ENCODE measurements at places on chromosomes 6 and 20. TPM values are rescaled to one million over a fixed set of nuclear protein-coding genes. Genes with fewer than 3 reads are reported as not detected.

Gene ERGIC3
- total RNA-seq: 283 TPM

Gene HSPA1L
- total RNA-seq: 1.3 TPM

Gene SPATS1
- total RNA-seq: not detected

Gene ZSWIM1
- total RNA-seq: 11.3 TPM

Gene BPHL
- total RNA-seq: 30.0 TPM

Gene ME1
- total RNA-seq: 10.4 TPM

Gene POPDC3
- not detected for total RNA-seq

GRCh38 chr6:50333696-50334095 lies 284.0 kb upstream of the DEFB112 start:
- no peak for DNase-seq

- DNase-seq: no peak
Observed at GRCh38 chr20:24016607-24017457, 28.3 kb upstream of the GGTLC1 start.

GRCh38 chr20:13349235-13349604 lies 128.1 kb downstream of the ISM1 start:
- DNase-seq: no peak

- peak; percentile 19 for DNase-seq
Observed at GRCh38 chr6:153301602-153302001, 170.5 kb upstream of the RGS17 start.

DNA sequence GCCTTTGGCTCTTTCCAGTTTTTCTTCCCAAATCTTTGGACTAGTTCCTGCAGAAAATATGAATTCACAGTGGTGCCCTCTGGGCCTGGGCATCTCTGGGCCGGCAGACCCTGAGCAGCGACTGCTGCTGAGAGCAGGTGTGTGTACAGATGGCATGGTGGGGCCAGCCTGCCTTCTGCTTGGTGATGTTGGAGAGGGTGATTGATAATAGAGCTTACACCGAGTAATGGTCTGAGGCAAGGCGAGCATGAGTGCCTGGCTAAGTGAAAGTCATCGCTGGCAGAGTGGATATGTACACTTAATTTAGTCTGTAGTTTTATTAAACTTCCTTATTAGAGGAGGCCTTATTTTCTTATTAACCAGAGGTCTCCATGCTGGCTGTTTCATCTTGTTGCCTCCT lies 156.9 kb downstream of the CDKAL1 start:
- no peak for DNase-seq

- DNase-seq: no peak
Observed at GRCh38 chr20:51345601-51346101, 196.9 kb downstream of the NFATC2 start.

GRCh38 chr6:25789475-25789874 lies 34.9 kb downstream of the SLC17A4 start:
- DNase-seq: no peak

DNA sequence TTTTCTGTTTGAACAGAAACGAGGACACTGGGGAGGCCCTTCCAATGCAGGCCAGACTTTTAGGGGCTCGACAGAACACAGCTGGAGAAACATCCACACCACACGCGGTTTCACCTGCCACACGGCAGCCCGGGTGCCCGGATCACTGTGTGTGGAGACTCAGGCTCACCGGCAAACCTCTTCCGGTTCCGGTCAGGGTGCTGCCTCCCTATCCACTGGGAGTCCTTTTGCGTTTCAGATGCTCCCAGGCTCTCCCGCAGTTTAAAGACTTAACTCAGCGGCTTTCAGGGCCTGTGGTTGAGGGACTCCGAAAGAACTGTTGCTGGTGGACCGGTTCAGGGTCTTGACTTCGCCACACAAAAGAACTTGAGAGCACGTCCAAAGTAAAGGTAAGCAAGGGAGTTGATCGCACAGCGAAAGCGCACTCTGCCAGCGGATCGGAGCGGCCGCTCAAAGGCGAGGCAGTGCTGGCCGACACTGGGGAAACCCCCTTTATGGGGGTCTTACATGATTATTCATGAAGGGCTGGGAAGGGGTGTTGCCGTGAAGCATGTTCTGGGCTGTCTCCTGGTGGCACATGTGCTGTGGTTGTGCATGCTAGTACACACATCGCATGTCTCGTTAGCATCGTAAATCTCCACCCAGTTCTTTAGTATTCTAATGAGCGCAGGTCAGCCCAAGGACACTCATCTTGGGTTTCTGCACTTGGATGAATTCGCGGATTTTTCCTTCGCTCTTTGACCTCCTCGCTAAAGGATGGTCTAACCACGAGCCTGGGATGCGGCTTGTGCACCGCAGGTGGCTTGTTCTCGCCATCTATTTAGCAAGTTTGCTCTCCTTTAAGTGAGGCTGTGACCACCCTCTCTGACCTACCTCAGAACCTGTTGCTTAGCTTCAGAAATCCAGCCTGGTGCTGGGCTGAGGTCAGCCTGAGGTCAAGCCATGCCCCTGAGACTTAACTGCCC lies 180.3 kb downstream of the CDH26 start:
- peak; percentile 26 for DNase-seq

DNA sequence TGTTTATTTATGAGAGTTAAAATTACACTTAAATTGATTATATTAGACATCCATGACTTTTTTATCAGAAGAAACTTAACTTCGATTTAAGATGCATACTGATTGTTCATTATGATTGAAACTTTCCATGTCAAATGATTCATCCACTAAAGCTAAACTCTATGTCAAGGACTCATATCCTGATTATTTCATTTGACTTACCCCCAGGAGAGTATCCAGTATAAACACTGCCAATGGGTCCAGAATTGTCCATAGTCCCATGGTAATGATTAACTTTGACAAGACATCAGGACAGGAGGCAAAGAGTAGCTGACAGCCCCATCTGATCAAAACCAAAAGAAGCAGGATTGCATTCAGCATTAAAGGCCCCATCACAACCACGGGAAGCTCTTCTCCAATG lies 709.9 kb downstream of the TFAP2A start:
- no peak for DNase-seq

GRCh38 chr20:57908704-57909630 lies 199.2 kb upstream of the PMEPA1 start:
- DNase-seq: no peak

DNA sequence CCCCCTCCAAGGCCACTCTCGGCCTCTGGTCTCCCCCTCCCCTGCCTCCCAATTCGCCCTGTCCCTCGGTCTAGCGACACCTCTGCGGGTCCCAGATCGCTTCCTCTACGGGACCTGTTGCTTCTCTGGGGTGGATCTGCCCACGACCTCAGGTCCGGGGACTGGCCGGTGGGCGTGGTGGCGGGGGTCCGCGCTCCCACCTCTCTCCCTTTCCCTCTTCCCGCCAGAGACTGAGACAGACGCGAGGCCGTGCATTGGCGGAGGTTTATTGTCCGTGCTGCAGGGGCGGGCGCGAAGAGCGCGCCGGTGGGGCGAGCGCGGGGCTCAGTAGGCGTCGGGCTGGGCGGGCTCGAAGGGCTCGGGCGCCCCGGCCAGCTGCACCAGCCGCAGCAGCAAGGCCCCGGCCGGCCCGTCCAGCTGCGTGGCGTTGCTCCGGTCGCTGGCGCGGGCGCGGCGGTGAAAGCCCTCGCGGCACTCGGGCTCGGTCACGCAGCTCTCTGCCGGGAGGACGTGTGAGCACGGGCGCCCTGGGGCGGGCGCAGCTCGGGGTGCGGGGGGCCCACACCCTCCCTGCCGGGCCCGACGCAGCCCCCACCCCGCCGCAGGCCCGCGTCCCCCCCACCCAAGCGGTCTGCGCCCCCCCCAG lies 2.1 kb downstream of the AVP start:
- DNase-seq: no peak

DNA sequence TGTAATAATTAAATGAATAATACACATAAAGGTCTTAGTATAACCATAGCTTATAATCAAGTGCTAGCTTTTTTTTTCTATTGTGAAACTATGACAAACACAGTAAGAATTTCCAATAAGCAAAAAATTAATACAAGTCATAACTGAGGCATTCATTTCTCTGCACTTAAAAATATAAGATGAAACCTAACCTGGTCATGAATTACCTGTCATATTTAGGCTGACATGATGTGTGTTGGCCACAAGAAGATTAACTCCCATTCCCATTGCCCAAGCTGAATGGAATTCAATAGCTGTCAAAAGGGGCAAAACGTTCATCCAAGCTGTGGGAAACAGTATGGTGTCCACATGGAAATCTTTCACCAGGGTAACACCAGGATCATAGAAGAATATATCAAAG lies 5.4 kb downstream of the VNN2 start:
- DNase-seq: no peak

- no peak for DNase-seq
Observed at GRCh38 chr6:15447546-15448267, 201.8 kb downstream of the JARID2 start.

DNA sequence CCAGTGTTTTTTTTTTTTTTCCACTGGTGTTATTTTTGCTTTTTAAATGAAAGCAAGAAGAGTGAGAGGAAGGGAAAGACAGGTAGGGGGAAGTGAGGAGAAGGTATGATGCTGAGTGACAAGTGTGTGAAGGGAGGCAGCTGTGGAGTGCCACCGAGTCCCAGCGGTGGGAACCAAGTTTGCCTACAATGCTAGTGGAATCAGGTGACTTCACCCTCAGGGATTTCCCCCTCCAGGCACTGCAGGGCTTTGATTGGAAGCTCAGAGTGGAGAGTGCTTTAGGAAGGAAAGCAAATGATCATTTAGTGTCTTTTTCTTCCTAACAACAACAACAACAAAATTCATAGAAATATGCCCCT lies 120.5 kb upstream of the ENPP5 start:
- no peak for DNase-seq

- DNase-seq: no peak
Observed at GRCh38 chr20:50488236-50488806, 21.9 kb upstream of the PTPN1 start.

DNA sequence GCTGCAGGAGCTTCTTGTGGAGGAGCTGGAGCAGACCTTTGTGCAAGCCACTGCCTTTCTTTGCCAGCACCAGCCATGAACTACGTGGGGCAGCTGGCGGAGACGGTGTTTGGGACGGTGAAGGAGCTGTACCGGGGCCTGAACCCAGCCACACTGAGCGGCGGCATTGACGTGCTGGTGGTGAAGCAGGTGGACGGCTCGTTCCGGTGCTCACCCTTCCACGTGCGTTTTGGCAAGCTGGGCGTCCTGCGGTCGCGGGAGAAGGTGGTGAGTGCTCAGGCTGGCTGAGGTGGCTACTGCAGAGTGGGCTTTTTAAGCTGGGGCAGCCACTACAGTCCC lies 5.1 kb downstream of the LPIN3 start:
- DNase-seq: no peak

DNA sequence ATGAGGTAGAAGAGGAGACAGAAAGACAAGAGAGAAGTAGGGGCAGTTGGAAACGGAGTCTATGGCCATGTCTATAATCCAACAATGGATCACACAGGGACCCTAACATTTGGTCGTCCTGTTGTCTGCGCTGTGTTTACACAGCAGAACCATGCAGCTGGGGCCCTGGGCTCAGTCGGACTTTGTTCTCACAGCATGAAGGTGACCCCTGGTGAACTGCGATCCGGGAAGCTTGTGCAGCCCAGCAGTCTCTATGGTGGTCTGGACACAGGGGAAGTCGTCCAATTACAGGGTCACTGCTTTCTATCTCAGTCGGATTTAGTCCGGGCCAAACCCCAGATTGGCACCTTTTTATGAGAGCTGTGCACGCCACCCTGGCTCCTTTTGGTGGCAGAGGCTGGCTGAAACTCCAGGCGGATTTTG lies 153.6 kb downstream of the FOXA2 start:
- no peak for DNase-seq

- DNase-seq: no peak
Observed at GRCh38 chr6:22580337-22580736, 11.0 kb downstream of the HDGFL1 start.

DNA sequence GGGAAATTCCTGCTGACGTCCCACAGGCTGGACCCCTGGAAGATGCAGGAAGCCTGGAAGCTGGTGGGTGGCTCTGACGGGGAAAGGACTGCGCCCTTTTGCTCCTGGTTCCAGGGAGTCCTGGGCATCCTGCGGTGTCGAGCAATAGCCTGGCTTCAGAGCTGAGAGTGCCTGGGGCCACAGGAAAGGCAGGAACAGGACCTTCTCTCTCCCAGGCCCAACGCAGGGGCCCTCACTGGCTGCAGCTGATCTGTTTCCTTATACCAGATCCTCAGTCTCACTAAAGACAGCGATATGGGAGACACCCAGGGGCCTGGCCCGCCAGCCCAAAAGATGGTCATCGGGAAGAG lies 1.4 kb downstream of the B3GALT4 start:
- DNase-seq: no peak

GRCh38 chr20:45819466-45819865 lies 7.0 kb downstream of the UBE2C start:
- DNase-seq: no peak

- no peak for DNase-seq
Observed at GRCh38 chr6:108254433-108255410, 6.1 kb downstream of the SNX3 start.

- no peak for DNase-seq
Observed at GRCh38 chr6:7126754-7127153, 19.0 kb downstream of the RREB1 start.

- peak; percentile 69 for DNase-seq
Observed at GRCh38 chr20:35618263-35619131, 2.9 kb downstream of the SPAG4 start.

- no peak for DNase-seq
Observed at GRCh38 chr6:44294832-44295791, 18.0 kb downstream of the AARS2 start.

- no peak for DNase-seq
Observed at GRCh38 chr20:38346247-38346651, at the start of gene LBP. Gene LBP (plus strand): TSS chr20:38346482. CDS start chr20:38346517, 35 bp downstream.

- no peak for DNase-seq
Observed at GRCh38 chr6:101830501-101831031, 437.1 kb downstream of the GRIK2 start.

- no peak for DNase-seq
Observed at GRCh38 chr20:44850837-44851236, 34.7 kb upstream of the YWHAB start.

DNA sequence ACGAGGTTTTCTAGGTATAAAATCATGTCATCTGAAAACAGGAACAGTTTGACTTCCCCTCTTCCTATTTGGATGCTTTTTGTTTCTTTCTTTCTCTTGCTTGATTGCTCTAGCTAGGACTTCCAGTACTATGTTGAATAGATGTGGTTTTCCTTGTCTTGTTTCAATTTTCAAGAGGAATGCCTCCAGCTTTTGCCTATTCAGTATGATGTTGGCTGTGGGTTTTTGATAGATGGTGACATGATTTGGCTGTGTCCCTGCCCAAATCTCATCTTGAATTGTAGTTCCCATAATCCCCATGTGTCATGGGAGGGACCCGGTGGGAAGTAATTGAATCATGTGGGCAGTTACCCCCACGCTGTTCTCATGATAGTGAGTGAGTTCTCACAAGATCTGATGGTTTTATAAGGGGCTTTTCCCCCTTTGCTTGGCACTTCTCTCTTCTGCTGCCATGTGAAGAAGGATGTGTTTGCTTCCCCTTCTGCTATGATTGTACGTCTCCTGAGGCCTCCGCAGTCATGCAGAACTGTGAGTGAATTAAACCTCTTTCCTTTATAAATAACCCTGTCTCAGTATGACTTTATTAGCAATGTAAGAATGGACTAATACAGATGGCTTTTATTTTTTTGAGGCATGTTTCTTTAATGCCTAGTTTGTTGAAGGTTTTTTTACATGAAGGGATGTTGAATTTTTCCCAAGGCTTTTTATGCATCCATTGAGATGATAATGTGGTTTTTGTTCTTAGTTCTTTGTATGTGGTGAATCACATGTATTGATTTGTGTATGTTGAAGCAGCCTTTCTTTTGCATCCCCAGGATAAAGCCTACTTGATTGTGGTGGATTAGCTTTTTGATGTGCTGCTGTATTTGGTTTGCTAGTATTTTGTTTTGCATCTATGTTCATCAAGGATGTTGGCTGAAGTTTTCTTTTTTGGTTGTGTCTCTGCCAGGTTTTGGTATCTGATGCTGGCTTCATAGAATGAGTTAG lies 239.1 kb downstream of the THBS2 start:
- no peak for DNase-seq

- no peak for DNase-seq
Observed at GRCh38 chr20:50015636-50015992, 32.8 kb downstream of the SNAI1 start.

All from mucosa of descending colon (tissue), 3 donors.